A549 treated with CORT108297 at 1 μM for 4 hours (cell line): ENCODE measurements at places on chromosomes 7 and 10. TPM values are rescaled to one million over a fixed set of nuclear protein-coding genes. Genes with fewer than 3 reads are reported as not detected.

The UTF1 gene
- total RNA-seq: 0.07 to 0.10 TPM in 2 of 5 replicates, not detected in the others

The TAF3 gene
- total RNA-seq: 7.0 to 9.0 TPM (median 7.8 TPM) in 5 replicates

The XRCC2 gene
- 3.7 to 6.3 TPM (median 5.4 TPM) in 5 replicates for total RNA-seq

The PDE1C gene
- 3.7 to 5.6 TPM (median 4.9 TPM) in 5 replicates for total RNA-seq

The DOCK1 gene
- 19.7 to 26.3 TPM (median 24.0 TPM) in 5 replicates for total RNA-seq

The HOXA6 gene
- total RNA-seq: 1.5 to 2.2 TPM (median 1.8 TPM) in 5 replicates

The CALHM1 gene
- 0.02 TPM in 1 of 5 replicates, not detected in the others for total RNA-seq

The ZNF853 gene
- total RNA-seq: 1.8 to 2.9 TPM (median 2.2 TPM) in 5 replicates
